ENCODE measurements at places on chromosomes 1 and 21.
A peak's percentile ranks its signal among the peaks of the same experiment; 100 is the strongest.

DNA sequence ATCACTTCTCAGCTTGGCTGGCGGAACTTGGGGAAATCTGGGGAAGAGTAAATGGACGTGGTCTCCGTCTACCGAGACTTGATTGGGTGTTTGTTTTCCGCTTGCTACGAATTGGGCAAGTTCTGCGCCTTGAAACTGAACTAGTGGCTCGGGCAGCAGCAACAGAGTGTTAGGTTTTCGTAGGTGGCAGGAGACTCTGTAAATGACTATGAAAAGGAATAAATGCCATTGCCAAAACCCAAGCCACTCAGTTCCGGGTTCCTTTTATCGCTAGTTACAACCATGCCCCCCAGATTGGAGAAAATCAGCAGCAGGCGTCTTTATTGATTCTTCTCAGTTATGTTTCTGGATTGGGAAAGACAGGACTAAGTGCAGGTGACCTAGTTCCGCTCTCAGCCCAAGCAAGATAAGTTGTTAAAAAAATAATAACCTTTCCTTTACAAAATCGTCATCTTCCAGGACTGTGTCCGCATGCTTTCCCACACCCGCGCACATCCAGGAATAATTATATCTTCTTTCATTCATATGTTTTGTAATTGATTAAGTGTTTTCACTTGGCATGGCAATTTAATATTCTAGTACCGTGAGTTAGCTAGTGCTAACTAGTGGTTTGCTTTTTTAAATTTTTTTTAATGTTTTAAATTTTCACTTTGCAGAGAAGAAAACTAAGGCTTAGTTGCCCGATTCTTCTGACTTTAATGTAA is 3.4 kb downstream of the LHX9 start:
- DNase-seq: no peak

GRCh38 chr1:6342056-6342455 is 51.5 kb downstream of the ACOT7 start:
- no peak for DNase-seq

DNA sequence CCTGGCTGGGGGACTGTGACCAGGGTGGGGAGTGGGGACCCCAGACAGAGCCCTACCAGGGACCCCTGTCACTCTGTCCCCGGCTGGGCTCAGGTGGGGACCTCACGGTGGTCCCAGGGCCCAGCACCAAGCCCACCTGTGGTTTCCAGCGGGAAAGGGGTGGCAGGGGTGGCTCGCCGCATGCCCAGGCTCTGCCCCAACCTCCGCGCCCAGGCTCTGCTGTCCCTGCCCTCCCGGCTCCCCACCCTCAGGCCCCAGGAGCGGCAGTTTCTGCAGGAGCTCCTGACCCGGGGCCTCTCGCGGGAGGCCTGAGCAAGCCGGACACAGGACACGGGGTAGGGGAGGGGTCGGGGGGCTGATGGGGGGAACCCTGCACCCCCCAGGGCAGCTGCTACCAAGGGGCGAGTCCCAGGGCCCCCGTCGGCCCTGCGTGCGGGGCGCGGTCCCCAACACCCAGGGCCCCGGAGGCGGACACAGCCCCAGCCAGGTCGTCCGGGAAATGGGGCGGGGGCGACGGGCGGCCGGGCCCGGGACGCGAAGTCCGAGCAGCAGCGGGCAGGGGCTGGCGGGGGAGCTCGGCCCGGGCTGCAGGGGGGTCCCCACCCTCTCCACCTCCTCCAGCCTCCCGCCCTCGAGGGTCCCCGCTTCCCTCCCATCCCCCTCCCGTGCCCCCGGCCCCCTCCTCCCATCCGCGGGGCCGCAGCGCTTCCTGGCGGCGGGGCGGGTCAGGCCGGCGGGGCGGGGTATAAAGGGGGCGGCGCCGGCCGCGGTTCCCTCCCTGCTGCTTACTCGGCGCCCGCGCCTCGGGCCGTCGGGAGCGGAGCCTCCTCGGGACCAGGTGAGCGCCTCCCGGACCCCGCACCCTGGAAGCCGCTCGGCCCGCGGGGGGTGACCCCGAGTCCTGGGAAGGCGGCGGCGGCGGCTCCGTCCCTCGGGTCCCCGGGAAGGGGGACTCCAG is at the start of gene COL6A2:
Gene COL6A2 (plus strand): TSS at position 777 of the 958 bp plus-strand sequence.
- peak; percentile 59 for DNase-seq

DNA sequence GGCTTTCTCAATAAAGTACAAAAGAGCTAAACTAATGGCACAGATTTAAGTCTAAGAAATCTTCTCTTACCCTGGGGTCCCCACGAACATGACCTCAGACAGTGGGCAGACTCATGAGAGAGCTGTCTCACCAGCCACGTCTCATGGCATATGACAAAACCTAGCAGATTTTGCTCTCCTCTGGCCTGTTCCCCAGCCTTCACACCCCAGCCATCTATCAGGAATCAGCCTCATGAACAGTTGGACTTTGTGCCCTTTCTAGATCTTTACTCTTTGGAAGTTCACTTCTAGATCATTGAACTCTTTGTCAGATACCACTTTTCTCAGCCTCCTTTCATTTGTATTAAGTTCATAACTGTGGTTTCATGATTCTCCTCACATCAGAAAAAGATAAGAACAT is 14.2 kb upstream of the HSD3B1 start:
- no peak for DNase-seq

DNA sequence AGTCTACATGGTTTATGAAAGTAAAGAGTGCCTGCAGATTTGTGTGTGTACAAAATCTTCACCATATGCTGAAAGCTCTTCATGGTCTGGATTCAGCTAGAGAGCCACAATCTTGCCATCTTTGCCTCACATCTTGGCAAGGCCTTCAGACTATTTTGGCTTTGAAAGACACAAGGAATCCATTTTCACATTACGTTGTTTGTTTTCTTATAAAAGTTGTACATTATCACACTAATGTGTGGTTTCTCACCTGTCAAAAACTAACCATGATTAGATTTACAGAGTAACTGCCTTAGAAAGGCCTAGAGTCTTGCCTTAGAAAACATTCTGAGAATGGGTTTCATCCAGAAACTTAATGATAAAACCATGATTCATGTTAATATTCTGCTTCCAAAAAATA is 494.6 kb downstream of the NEGR1 start:
- DNase-seq: no peak

DNA sequence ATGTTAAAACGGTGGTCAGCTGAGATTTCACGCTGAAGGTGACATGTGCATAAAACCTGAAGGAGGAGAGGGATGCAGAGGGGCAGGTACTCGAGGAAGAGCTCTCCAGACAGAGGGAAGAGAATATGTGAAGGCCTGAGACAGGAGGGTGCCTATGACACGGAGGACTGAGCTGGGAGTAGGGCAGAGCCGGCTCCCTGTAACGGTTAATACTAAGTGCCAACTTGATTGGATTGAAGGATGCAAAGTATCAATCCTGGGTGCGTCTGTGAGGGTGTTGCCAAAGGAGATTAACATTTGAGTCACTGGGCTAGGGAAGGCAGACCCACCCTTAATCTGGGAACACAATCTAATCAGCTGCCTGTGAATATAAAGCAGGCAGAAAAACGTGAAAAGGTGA is 136.2 kb upstream of the SYT6 start:
- DNase-seq: no peak

DNA sequence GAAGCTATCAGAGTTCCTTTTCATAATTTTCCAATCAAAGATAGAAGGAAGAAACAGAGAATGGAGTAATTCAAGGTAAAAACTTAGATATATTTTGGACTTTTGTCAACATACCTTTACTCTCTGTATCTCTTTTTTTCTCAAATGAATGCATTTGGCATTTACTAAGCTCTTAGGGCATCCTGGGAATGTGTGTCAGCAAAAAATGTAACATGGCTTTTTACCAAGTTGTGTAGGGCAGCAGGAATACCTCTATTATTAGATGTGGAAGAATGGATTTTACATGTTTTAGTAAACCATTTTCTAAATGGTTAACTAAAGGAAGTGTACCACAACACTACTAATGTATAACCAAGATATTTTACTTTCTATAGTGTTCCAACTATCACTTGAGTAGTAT is 4.2 kb upstream of the COL11A1 start:
- DNase-seq: no peak

- DNase-seq: no peak
Observed at GRCh38 chr1:165905853-165906252, 78.4 kb downstream of the UCK2 start.

DNA sequence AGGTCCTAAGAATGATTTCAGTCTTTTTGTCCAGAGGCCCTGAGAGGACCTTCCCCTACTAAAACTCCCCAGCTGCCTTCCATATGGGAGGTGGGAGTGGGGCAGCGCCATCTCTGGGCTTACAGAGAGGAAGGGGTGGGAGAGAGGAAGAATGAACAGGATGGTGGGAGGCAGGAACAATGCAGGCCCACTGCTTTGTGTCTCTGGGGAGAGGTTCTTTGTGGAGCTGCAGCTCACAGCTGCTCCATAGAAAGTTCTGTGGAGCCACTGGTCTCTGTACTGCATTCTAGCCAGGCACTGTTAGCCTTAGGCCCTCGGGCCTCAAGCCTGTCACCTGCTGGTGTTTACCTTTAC is 43.6 kb upstream of the A3GALT2 start:
- DNase-seq: no peak

DNA sequence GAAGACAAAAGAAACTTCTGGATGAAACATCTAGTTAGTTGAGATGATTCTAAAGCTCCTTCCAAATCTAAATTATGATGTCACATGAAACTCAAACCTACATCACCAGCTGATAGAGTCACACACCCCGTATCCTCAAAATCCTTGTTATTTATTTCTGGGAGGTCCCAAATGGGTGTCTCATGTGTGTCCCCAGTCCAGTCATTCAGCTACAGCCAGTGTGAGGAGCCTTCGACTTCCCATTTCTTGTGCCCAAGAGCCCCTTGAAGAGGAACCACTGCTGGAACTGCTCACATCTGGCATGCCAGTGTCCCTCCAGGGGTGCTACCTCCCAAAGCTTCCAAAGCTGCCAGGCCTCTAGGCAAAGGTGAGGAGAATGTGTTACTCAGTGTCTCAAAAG is 32.5 kb upstream of the KCNA3 start:
- no peak for DNase-seq

DNA sequence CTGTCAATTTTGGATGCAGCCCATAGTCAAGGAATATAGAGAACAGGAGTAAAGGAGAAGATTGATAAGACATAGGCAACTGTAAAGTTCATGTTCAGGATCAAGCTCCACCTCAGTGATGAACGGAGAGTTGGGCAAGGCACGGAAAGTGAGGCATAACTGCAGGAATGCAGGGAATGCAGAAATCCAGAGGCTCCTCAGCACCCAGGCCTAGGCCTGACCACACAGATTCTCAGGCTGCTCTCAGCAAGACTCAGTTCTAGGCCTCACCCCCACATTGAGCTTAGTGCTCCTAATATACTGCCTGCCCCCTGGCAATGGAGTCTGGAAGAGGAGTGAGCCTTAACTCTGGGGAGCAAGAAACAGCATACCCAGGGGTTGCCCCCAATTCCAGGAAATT is 36.3 kb upstream of the S1PR1 start:
- DNase-seq: peak; percentile 82

DNA sequence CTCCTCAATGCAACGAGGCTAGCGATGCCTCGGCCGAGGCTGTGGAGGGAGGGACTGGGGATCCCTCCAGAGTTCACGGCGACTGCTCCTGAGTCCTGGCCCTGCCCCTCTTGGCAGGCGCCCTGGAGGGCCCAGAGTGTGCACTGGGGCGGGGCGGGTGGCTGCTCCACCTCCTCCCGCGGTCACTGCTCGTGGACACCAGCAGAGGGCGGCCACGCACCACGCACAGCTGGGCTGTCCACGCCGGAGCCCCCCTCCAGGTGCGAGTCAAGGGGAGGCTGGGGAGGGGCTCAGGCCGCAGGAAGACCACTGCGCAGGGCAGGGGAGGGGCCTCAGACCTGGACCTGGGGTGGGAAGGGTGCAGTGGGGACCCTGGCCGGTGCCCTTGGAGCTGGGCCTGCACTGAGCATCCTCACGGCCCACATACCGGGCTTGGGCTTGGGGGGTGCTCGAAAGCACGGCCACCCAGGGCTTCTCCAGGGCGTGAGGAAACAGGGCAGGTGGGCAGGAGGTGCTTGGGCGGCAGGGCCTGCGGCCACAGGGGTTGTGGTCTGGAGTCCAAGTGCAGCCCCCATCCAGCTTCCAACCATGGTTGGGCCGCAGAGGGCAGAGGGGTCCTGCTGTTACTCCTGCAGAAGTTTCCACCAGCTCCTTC is 20.6 kb upstream of the TTC34 start:
- no peak for DNase-seq

DNA sequence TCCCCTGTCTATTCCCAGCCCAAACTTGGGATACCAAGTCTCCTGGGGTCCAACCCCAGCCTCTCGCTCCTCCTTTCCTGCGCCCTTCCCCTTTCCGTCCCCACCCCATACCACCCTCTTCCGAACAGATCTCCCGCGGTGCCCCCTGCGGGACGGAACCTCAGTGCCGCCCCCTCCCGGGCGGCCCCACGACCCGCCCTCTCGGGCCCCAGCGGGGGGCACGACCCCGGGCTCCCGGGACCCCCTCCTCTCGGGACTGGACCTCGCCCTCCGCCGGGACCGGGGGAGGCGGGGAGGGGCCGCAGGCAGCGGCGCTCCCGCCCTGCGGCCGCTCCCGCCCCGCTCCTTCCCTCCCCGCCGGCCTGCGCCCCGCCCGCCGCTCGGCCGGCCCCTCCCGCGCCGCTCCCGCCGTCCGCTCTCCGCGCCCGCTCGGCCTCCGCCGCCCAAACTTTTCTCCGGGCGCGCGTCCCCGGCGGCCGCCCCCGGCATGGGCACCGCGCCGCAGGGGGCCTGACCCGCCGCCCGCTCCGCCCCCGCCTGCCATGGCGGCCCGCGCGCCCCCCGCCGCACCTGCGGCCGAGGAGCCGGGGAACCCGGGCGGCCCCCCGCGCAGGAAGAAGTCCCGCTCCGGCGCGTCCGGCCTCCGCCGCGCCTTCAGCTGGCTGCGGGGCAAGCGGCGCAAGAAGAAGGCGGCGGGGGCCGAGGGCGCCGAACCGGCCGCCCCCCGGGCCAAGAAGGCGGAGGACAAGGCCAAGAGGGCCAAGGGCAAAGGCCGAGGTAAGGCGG is 39.0 kb upstream of the SYNC start:
- peak; percentile 70 for DNase-seq

GRCh38 chr21:15776818-15777217 is 47.0 kb downstream of the USP25 start:
- no peak for DNase-seq
